Mesenteric fat pad (tissue), 1 donor: ENCODE measurements at places on chromosomes 4 and X.

DNA sequence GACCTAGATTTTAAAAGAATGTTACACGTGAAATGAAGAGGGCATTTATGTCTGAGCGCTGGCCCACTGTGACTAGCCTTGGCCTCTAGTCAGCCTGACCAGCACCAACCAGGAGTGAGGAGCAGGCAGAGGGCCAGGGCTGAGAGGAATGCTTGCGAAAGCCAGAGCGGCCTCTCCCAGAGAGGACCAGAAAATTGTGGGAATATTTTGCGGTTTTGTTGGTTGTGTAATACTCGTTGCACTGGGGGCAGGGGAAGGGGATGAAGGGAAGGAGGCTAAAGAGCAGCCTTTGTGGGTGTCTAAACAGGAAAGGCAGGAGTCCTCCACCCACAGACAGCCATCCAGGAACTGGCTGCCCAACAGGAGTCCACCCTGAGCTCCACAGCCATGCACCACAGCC, 3.8 kb downstream of the GABRE start:
- DNase-seq, result no peak

DNA sequence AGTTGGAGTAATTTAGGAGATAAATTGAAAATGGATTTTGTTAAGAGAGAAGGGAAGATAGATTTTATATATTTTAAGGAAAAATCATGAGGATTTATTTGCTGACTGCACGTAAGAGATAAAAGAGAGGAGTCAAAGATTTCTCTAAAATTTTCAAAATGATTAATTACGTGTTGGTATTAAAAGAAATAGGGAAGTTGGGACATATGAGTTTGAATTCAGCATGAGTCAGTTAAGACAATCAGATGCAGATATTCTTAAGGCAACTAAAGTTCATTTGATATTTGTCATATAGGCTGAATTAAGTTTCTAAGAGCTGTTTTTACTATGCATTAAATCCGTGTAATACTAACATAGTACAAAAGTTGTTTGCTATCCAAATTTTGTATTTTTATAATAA, 46.9 kb downstream of the TET2 start:
- no peak for DNase-seq

DNA sequence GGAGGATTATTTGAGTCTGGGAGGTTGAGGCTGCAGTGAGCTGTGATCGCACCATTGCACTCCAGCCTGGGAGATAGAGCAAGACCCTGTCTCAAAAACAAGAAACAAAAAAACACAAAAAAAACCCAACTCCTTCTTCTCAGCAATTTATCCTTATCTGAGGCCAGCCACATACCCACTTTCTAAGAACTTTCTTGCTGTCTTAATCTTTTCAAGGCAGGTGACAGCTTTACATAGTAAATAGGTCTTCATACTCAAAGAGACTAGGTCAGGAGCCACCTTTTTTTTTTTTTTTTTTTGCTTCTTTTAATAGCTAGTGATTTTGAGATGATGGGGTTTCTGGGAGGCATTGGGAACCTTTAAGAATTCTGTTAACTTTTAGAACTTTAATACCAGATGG, 26.1 kb upstream of the ZCCHC13 start:
- no peak for DNase-seq

DNA sequence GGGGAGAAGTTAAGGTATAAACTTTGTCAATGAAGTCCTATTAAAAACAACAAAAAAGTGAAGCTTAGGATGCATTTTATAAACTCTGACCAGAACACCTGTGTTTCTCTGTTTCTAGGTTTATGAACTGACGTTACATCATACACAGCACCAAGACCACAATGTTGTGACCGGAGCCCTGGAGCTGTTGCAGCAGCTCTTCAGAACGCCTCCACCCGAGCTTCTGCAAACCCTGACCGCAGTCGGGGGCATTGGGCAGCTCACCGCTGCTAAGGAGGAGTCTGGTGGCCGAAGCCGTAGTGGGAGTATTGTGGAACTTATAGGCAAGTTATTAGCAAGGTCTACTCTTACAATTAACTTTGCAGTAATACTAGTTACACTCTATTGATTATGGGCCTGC, 46.6 kb downstream of the HTT start:
- DNase-seq, result no peak

DNA sequence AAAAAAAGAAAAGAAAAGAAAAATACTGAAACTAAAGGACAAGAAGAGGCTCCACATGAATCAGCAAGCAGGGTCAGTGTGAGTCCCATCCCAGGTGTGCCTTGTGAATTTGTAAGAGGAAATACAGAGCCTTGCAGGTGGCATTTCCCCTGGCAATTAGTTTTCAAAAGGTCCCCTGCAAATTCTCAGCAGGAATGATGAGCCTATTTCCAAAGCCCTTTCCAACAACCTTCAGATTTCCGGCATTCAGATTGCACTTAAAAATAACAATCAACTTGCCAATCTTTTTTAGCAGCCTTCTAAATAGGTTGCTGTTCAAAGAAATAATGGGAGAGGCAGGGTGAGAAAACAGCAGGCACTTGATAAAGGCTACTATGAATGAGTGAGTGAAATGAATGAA, 66.4 kb upstream of the OR13H1 start:
- DNase-seq, result no peak

- no peak for DNase-seq
These were observed 104.5 kb downstream of the SHISA3 start for GRCh38 chr4:42501624-42502401.

GRCh38 chrX:99398545-99398944, 1011.5 kb downstream of the PCDH19 start:
- peak; percentile 57 for DNase-seq

DNA sequence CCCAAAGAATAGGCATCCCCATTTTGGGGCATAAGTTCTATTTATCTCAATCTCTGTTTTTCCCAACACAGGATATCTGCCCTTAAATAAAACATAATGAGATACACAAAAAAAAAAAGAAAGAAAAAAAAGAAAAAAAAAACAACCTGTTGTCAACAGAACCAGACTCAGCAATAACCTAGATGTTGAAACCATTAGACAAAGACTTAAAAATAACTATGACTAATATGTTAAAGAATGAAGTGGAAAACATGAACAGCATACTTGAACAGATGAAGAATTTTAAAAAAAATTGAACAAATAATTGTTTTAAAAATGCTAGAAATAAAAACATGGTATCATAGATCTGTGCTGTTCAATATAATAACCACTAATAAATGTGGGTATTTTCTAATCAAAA, 93.4 kb upstream of the RXFP1 start:
- DNase-seq, result no peak

GRCh38 chr4:100842856-100843255, 325.0 kb upstream of the EMCN start:
- DNase-seq, result no peak
